CD4-positive, alpha-beta T cell treated with Interleukin-1 beta for 1 hour (primary cell): ENCODE measurements at places on chromosomes 16 and 17.
A peak's percentile ranks its signal among the peaks of the same experiment; 100 is the strongest.

DNA sequence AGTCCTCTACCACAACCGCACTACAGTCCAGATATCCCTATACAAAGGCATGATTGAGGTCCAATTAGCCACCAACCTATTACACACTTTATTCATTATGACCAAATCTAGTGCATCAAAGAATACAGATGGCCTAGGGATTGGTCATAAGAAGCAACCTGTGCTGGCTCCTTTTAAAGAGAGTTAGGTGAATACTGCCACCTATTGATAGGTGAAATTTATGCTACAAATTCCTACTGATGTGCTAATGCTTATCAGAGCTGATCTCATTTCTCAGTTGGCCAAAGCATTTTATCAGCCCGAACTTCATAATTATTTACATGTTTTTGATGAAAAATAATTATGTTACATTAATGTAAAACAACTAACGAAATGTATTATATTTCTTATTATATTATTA is 166.3 kb downstream of the ANKFN1 start:
- no peak for DNase-seq

DNA sequence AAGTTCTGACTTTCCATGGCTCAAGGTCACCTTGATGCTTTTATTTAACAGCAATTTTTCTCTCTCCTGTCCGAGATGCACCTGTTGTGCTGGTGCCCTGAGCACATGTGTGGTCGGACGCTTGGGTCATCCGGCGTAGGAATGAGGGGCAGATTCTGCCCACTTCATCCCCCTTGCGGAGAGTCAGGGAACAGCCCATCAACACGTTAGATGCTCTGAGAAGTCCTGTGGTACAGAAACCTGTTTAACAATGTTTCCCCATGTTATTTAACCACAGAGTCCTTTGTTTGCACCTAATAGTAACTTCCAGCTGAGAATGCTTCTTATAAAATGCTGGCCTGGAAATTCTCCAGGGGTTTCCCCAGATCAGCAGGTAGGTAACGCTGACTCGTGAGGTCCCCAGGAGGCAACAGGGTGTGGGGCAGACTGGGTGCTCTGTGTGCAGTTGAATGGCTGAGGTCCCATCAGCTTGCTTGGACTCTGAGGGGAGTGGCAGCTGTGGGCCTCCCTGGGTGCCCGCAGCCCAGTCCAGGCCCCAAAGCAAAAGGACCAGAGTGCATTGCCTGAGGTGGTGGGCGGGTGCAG is 17.8 kb downstream of the DOC2B start:
- DNase-seq: no peak

GRCh38 chr16:89122322-89122851 is 28.7 kb downstream of the ACSF3 start:
- peak; percentile 79 for DNase-seq

DNA sequence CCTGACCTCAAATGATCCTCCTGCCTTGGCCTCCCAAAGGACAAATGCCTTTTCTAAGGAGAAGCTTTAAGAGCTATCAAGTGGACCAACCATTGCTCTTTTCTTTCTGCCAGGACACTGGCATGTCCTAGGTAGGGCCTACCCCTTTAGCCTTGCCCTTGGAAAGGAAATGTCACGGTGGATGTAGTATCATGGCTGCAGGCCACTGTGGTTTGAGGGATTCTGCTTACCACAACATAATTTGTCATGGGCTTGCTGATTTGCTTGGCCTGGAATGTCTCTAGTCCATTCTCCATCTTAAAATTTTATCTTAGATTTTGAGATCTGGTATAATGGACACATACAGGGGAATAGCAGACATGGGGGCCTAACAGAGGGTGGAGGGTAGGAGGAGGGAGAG is 6.0 kb downstream of the KRT20 start:
- no peak for DNase-seq

- no peak for DNase-seq
Observed at GRCh38 chr17:80710714-80711302, 166.2 kb downstream of the RPTOR start.

DNA sequence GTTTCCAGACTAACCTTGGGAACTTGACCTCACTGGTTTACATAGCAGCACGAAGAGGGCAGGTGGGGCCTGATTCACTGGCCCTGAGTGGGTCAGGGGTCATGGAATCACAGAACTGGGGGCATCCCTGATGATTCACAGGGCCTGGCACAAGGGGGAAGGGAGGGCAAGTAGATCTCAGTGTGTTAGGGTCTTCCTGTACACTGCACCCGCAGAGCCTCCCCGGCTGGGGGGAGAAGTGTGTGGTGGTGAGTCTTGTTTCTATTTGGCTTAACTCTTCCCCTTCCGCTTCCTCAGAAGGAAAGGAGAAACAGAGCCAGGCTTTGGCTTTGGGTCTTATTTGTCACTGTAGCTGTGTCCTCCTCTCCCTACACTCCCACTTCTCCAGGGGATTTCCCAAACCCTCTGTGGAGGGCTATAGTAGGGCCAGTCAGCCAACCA is 3.7 kb downstream of the STARD3 start:
- DNase-seq: no peak

DNA sequence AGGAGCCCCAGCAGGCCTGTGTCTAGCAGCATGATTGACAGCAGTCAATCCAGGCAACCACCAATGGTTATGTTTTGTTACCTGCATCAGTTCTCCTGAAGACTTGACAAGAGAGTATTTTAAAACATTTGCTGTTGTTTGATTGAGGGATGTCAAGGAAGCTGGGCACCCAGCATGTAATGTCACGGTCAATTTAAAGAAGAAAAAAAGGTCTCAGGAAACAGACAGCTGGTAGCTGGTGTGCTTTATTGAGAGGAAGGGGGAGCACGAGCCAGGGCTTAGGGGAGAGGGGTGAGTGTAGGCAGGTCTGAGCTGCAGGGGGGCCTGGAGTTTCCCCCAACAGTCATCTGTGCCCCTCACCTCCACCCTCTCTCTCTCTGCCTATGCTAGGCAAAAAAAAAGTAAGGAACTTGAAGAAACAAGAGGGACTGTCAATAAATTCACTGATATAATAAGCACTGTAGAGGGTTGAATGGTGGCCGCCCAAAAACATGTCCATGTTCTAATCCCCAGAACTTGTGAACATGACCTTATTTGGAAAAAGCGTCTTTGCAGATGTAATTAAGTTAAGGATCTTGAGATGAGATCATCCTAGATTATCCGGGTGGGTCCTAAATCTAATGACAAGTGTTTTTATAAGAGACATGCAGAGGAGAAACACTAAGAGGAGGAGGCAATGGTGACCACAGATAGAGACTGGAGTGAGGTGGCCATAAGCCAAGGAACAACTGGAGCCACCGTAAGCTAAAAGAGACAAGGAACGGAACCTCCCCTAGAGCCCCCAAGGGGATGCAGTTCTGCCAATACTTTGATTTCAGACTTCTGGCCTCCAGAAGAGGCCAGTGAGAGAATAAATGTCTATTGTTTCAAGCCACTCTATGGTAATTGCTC is 14.5 kb downstream of the TSPOAP1 start:
- DNase-seq: no peak

DNA sequence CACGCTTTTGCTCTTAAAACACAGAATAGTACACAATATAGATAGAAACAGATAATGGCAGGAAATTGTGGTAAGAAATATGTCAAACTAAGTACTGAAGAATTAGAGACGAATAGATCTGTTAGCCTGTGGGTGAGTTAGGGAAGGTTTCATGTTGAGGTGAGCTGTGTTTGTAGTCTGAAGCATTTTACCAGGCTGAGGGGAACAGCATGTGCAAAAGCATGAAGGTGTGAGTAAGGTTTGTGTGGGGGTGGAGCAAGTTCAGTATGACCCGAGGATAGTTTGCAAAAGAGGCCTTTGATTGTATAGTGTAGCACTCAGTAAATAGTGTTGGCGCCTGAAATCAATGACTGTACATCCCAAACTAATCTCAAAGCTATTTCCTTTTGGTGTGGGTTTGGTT is 13.8 kb downstream of the IGSF6 start:
- no peak for DNase-seq

DNA sequence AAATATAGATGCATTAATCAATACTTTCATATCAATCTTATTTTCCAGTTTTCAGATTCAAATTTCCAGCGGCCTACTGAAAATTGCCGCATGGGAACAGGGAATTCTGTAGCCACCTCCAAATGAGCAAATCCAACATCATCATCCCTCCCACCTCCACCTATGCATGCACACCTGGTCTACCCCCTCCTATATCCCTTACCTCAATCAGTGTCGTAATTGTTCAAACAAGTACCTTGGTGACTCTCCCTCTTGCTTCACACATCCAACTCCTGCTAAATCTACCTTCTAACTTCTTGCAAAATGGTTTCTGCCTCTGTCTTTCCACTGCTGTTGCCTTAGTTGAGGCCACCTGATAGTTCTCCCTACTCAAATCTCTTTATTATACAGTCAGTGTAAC is 160.1 kb downstream of the SOX9 start:
- no peak for DNase-seq

DNA sequence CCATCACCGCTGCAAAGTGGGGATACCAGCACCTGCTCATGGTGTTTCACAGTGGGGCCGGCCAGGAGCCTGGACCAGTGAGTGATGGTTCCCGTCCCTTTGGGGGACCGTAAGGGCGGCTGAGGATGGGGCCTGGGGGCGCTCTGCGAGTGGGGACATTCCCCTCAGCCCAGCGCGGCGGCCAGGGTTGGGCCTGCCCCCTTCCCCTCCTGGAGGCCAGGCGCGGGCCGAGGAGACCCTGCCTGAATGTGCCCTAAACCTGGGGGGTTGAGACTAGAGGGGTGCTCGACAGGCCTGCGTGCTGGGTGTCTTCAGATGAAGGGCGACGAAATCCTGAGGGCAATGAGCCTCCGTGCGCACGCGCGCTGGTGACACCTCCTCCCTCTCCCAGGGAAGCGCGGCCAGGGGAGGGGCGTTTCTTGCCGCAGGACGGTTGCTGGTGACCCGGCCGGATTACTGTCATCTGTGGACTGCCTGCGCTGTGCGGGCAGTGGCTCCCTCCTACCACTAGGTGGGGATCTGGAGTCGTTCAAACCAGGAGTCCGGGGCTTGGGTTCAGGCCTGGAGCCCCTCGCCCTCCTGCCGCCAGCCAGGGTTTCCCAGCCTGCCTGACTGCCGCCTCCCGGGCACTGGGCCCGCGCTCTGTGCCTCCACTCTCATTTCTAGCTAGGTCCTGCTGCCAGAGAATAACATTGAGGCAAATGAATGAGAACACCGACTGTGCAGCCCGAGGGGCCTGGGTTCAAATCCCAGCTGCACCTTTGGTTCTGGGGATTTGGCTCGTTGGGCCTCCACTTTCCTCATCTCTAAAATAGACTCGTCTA is 17.1 kb downstream of the TBX2 start:
- peak; percentile 66 for DNase-seq

DNA sequence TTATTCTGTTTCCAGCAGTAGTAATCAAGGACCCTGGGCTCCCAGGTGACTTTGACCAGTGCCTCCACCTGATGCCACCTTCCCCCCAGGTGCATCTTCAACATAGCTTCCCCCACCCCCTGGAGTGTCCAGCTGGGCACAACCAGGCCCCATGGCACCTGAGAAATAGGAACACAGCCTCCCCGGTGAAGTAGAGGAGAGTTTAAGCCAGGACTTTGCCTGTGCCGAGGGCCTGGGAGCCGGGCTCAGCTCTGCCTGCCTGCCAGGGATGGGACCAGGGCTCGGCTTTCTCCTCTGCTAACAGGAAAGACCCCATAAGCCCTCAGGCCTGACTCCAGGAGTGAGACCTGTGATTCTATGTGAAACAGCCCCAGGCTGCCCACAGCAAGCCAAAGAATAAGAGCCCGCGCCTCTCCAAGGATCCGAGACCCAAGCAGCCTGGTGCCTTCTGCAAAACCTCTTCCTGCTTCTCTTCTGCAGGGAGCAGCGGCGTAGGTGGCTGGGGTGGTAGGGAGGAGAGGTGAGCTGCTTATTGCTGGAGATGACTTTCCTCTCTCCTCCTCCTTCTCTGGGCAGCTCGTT is 16.4 kb upstream of the RBFOX3 start:
- DNase-seq: no peak

DNA sequence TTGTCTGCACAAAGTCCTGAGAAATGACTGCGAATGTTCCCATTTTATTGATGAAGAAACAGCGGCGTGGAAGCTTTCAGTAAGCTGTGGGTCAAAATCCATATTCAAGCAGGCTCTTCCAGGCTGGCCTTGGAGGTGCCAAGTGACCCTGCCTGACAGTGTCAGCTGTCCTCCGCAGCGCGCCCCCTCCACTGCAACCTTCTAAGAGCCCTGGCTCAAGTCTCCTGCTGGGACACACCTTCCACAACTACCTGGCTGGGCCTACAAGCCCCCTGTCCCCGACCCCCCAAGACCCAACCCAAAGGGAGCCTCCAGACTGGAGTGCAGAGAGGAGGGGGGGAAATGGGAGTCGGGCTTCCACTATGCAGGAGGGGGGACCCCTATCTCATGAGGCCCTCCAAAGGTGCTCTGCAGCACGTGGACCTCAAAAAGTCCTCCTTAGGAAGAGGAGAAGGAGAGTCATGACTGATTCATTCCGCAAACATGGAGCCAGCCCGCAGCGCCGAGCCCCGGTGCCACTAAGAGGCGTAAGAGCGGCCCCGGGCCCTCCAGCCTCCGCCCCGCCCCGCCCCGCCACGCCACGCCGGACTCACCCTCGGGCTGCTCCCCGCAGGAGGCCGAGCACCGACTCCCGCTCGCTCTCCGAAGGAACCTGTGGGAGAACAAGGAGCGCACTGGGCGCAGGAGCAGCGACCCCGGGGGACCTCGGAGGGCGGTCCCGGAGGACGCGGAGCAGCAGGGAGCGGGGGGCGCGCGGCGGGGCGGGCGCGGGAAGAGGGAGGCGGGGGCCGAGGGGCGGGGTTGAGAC is 574 bp downstream of the MPP3 start:
- peak; percentile 2 for DNase-seq

DNA sequence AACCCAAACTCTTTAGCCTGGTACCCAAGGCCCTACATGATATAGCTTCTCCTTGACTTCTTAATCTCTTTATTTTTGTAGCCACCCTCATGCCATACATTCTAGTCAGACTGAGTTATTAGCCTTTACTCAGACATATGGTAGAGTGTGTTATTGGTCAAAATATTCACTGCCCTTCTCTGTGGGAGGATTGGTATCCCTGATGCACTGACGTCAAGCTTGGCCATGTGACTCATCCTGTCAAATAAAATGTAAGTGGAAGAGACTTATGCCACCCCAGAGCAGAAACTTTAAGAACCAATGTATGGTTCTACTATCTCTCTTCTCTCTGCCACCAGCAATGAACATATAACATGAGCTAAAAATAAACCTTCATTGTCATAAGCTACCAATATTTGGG is 12.2 kb upstream of the BEAN1 start:
- no peak for DNase-seq

DNA sequence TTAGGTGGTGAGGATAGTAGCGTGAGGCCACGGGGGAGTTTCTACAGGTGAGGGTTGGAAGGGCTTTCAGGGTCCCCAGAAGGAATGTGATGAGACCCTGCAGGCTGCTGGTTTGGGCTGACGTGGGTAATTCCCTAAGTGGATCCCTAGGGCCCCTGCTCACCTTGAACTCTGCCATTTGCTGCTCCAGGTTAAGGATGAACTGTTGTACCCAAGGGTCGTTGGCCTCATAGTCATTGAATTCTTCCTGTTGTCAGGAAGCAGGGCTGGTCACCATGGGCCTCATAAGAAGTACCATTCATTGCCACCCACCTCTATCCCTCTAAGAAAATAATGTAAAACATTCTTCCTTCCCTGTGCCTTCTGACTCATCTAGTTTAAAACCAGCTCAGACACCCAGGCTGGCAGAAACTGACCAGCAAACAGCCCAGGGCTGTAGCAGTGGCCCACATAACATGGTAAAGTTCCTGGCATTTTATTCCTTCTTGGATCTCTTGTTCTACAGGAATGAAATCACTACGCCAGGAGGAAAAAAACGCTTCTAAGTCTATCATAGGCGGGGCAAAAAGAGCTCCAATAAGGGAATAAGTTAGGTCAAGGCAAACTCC is 27.6 kb downstream of the FCSK start:
- DNase-seq: no peak
